ENCODE measurements at places on chromosomes 16 and 17. TPM values are rescaled to one million over a fixed set of nuclear protein-coding genes. Genes with fewer than 3 reads are reported as not detected.

BCL6B gene
- total RNA-seq, result 0.91 TPM

KRTAP16-1 gene
- total RNA-seq, result not detected

DNASE1L2 gene
- total RNA-seq, result 1.7 TPM

SBK1 gene
- 0.85 TPM for total RNA-seq

CCT6B gene
- 1.3 TPM for total RNA-seq

All from activated CD4-positive, alpha-beta T cell treated with anti-CD3 and anti-CD28 coated beads, Interleukin-2, amount 10 ng/mL, durations not matched to agents 24 days and 14 days (primary cell).